ENCODE measurements at places on chromosomes 12 and 14.

DNA sequence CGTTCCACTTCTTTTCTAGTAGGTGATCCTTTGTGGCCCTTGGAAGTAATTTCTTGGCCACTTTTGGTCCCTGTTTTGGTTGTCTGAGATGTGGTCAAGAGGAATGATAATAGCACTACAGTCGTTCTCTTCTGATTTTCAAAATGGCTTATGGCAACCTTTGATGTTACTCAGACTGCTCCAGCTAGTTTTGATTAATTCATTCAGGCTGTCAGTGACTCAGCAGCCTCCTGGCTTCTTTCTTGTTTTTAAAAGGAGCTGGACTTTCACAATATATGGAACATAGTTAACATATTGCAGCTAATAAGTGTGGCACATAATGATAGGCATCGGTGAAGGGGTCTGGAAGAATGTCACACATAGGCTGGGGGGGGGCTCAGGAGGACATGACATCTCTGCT lies 47.3 kb downstream of the WDR20 start:
- DNase-seq: no peak

DNA sequence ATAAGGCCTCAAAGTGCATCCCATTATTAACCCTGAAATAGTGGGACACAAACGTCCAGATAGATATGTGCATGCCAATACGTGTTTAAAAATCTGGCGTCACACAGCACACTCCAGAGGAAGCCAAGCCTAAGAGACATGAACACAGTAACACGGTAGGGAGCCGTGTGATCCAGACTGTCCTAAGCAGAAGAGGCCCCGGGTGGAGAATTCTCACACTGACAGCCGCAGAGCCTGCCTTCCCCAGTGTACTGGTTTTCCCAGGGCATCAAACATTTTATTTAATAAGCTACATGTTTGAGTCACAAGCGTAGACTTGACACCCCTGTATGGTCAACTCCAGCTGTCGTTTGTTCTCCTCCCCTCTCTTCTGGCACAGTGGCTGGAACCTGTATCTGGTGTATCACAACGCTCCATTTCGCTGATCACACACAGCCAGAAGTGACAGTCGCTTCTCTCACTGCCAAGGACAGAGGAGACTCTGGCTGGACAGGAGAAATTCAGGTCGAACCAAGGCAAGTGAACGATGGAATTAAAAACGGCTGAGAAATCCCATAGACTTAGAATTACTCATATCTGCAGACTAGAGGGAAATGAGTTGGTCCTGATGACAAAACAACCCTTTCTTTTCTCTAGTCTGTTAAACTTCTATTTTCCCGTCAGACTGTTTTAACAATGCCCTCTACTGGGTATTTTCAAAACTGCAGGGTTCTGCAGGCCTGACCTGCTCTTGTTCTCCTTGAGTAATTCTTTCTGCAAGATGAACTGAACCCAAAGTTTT lies 359.9 kb downstream of the RGS6 start:
- DNase-seq: no peak

GRCh38 chr12:48824905-48825304 lies 6.6 kb downstream of the CACNB3 start:
- DNase-seq: no peak

- no peak for DNase-seq
Measured at GRCh38 chr12:80925983-80926382, 11.8 kb downstream of the LIN7A start.

DNA sequence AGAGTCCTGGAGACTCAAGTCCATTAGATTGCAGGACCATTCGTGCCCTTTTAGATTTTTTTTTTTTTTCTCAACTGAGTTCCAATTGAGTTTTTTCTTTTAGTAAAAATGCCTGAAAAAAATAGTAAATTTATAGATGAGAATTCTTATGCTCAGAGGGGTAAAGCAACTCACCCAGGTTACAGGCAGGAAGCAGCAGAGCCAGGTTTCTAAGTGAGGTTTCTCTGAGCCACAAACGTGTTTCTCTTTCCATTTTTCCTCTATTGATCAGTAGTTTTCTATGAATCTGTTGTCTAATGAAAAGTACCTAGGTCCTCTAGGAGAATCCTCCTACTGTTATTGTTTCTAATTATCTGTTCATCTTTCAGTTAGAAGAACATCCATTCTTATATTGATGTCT lies 66.4 kb upstream of the C12orf71 start:
- no peak for DNase-seq

- DNase-seq: no peak
Measured at GRCh38 chr12:16472631-16473030, 125.2 kb downstream of the MGST1 start.

- no peak for DNase-seq
Measured at GRCh38 chr12:11601647-11602046, 47.8 kb upstream of the ETV6 start.

GRCh38 chr12:109720152-109720856 lies 6.7 kb downstream of the FAM222A start:
- no peak for DNase-seq
